ENCODE measurements at places on chromosomes 7 and 10.

DNA sequence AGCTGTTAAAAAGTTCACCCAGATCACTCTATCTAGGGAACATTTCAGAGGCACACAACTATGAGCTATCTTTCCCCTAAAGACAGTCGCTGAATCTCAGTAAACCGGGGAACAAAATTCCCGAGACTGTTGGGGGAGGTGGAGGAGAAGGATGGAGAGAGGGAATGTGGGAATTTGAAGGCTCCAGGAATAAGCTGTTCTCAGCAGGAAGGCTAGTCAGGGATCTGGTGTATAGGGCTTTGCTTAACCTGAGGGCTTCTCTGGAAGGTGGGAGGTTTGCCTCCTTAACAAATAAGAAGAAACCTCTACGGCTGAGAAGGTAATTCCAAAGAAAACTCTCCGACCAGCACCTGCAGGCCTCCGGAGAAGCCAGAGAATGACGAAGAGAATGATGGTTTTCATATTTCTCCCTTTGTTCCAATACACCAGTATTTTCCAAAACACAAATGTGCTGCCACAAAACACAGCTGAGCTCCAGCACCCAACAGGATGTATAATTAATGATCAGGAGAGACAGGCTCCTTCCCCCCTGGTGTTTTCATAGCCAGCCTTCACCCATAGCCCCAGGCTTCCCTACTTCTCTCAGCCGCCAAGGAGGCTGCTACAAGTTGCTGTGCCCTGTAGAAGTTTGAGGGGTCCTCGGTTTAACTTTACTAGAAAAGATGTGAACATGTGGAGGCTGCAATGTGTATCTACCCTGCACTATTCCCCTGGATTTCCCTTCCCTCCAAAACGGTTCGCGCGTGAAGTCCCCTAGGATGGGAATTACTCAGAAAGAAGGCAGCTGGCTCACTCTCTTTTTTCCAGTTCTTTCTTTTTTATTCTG lies 2.0 kb downstream of the KCNMA1 start:
- no peaks in the 10 kb centered on the region for H3K36me3 ChIP-seq
- H3K4me1 ChIP-seq, result peaks cover 89% of the 10 kb centered on the region
- H3K27ac ChIP-seq, result peak overlapping the region; percentile 93
- H3K27me3 ChIP-seq, result no peaks in the 10 kb centered on the region
- peak overlapping the region; percentile 73 for H3K4me3 ChIP-seq

DNA sequence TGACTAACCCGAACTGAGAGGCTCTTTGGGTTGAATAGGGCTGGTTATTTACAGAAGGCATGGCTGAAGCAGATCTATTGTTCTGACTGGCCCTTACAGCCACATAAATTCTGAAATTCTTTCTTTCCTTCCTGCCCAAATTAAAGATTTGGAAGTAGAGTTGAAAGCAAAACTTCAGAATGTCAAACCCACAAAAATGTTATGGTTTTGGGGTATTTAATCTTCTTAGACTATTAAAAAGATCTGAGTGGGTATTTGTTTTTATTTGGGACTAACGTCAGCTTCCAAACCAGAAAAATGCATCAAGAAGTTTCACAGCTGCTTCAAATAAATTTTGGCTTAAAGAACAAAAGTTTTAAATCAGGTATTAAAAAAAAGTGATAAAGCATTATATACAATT lies 124.5 kb downstream of the AHR start:
- H3K27me3 ChIP-seq, result no peaks in the 10 kb centered on the region
- H3K36me3 ChIP-seq, result no peaks in the 10 kb centered on the region
- DNase-seq, result no peak
- H3K4me3 ChIP-seq, result no peak overlapping the region
- no peaks in the 10 kb centered on the region for H3K4me1 ChIP-seq

DNA sequence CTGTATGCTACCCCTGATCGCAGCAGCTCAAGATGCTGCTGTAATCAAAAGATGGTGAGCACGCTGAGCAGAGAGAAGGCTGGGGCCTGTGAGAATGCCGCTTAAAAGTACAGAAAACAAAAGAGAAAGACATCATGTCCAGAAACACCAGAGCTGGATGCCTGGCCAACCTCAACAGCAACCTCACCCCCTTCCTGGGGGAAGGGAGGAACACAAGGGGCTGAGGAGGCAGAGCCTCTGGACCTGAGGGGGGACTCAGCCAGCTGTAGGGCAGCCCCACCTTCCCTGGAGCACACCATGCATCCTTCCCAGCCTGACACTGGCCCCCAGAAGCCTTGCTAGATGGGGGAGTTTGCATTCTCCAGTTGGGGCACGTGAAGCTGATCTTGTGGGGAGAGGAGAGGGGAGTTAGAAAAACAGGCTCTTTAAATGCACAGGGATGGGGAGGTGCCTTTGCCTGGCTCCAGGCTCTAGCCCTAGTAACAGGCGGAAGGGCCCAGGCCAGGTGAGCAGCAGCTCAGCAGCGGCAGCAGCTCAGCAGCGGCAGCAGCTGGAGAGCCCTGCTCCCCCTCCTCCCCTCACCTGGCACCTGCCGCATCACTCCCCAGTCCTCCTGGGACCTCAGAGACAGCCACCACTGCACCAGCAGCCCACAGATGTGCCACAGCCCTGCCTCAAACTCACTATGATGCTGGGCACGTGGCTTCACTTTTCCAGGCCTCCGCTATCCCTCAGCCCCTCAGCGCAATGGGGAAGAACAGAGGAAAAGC lies 156.3 kb downstream of the NEURL1 start:
- no peak for DNase-seq
- no peak overlapping the region for H3K4me3 ChIP-seq
- H3K27me3 ChIP-seq, result no peaks in the 10 kb centered on the region
- peaks cover 80% of the 10 kb centered on the region for H3K4me1 ChIP-seq
- no peaks in the 10 kb centered on the region for H3K36me3 ChIP-seq
- H3K27ac ChIP-seq, result peak overlapping the region; percentile 84

GRCh38 chr7:45000093-45001032 lies at the start of gene CCM2:
CCM2 (plus strand) TSS chr7:45000201; CDS start chr7:45000334, 133 bp downstream.
- no peaks in the 10 kb centered on the region for H3K36me3 ChIP-seq
- peak within 1 kb of the TSS; percentile 65 for H3K4me3 ChIP-seq
- DNase-seq, result no peak
- no peaks in the 10 kb centered on the region for H3K27me3 ChIP-seq

DNA sequence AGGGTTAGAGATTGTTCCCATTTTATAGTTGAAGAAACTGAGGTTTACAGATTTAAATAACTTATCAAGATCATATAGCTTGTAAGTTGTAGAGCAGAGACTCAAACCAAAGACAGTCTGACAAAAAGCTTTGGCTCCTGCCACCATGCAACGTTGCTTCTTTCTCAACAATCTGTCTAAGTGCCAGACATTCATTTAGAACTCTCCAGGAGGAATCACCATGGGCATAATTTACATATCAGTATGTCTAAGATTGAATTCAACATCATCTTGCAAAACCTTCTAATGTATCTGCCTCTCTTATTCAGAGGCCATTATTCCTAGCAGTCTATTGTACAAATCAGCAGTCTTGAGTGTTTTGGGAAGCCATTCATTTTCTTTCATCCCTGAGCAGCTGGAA lies 163.5 kb upstream of the PLXDC2 start:
- no peaks in the 10 kb centered on the region for H3K27me3 ChIP-seq
- H3K27ac ChIP-seq, result no peak overlapping the region
- no peaks in the 10 kb centered on the region for H3K4me1 ChIP-seq

DNA sequence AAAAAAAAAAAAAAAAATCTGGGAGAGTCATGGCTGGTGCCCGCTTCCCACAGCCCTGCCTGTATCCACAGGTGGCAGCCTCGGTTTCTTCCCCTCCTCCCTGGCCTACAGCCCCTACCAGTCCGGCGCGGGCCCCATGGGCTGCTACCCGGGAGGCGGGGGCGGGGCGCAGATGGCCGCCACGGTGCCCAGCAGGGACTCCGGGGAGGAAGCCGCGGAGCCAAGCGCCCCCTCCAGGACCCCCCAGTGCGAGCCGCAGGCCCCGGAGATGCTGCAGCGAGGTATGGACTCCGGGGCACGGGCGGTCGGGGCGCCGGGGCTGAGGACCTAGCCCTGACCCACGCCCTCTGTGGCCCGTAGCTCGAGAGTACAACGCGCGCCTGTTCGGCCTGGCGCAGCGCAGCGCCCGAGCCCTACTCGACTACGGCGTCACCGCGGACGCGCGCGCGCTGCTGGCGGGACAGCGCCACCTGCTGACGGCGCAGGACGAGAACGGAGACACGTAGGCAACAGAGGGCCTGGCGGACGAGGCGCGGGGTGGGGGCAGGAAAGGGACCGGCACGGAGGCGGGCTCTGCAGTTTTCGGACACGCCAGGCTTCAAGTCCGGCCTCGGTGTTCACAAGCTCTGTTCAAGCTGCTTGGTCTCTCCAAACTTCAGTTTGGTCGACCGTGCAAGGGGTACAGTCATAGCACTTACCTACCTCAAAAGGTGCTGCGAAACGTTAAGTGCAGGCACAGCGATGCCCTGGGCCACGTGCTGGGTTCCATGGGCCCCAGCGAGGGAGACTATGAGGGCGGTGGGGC lies 3.9 kb downstream of the NFKB2 start:
- H3K4me1 ChIP-seq, result peaks cover 96% of the 10 kb centered on the region
- peak overlapping the region; percentile 68 for H3K4me3 ChIP-seq
- H3K36me3 ChIP-seq, result no peaks in the 10 kb centered on the region
- peak overlapping the region; percentile 86 for H3K27ac ChIP-seq
- peak; percentile 95 for DNase-seq

DNA sequence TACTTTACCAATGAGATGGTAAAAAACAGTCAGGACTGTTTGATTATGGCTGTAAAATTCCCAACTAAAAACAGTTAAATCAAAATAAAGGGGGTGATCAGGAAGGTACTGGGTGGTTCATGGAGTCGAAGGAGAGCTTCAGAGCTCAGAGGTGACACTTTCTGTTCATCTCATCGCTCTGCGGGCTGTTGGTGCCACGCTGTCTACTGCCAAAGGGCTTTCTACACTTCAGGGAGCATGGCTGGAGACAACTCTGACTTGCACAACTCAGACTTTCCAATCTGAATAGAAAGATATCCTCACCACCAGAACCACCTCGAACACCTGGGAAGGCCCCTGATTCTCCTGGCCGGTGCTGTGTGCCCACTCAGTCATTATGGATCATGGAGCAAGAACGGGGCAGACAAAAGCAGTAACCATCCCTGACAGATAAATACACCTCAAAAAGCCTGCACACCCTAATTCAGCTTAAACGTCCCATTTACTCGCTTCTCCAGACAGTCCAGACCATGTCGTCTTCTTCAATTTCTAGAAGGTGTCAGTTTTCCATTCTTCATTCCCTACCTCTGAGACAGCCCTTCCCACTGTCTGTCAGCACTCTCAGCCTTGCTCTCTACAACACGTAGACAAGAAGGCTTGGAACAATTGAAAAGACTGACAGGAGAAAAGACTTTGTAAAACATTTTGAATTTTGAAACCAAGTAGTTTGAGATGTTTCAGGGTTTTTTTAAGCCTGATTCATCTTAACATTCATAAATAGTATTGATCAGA lies 348.7 kb upstream of the NFE2L3 start:
- DNase-seq, result no peak
- H3K4me1 ChIP-seq, result peaks cover 42% of the 10 kb centered on the region
- H3K4me3 ChIP-seq, result no peak overlapping the region
- no peaks in the 10 kb centered on the region for H3K27me3 ChIP-seq
- no peaks in the 10 kb centered on the region for H3K36me3 ChIP-seq

DNA sequence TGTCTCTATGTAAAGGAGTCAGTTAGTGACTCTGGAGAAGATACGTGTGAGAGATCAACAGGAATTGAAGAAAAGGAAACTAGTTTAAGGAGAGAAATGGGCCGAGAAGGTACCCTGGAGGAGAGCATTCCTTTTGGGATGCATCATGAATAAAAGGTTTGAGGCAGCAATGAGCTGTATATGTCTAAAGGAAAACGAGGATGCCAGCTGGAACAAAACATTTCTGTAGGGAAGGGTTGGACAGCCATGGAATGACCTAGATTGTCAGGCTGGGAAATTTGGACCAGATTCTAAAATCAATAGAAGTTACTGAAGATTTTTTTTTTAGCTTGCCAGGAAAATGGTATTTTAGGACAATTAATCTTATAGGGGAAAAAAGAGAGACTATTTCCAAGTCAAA lies 17.2 kb upstream of the MPP7 start:
- no peaks in the 10 kb centered on the region for H3K36me3 ChIP-seq
- H3K4me1 ChIP-seq, result no peaks in the 10 kb centered on the region
- H3K27me3 ChIP-seq, result no peaks in the 10 kb centered on the region

GRCh38 chr7:122006687-122007086 lies 133.7 kb downstream of the PTPRZ1 start:
- H3K4me1 ChIP-seq, result no peaks in the 10 kb centered on the region
- no peak overlapping the region for H3K4me3 ChIP-seq
- no peaks in the 10 kb centered on the region for H3K27me3 ChIP-seq
- DNase-seq, result no peak

DNA sequence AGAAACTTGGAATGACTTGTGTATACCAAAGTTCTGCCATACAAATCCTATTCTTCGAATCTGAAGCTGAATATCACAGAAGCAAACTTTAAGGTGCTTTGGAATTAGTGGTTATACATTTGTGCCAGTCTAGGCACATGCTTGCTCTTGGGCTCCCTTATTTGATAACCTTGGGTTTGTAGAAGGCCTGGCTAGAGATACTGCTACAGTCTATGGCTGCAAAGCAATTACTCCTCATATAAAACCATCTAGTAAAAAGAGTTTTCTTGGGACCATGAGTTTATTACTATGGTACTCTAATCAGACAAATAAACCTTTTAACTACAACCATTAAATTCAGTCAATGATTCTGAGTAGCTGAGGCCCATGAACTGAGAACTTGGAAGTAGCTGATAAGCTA lies 92.5 kb upstream of the SLC13A1 start:
- DNase-seq, result no peak
- no peaks in the 10 kb centered on the region for H3K27me3 ChIP-seq
- H3K36me3 ChIP-seq, result no peaks in the 10 kb centered on the region
- no peak overlapping the region for H3K4me3 ChIP-seq

DNA sequence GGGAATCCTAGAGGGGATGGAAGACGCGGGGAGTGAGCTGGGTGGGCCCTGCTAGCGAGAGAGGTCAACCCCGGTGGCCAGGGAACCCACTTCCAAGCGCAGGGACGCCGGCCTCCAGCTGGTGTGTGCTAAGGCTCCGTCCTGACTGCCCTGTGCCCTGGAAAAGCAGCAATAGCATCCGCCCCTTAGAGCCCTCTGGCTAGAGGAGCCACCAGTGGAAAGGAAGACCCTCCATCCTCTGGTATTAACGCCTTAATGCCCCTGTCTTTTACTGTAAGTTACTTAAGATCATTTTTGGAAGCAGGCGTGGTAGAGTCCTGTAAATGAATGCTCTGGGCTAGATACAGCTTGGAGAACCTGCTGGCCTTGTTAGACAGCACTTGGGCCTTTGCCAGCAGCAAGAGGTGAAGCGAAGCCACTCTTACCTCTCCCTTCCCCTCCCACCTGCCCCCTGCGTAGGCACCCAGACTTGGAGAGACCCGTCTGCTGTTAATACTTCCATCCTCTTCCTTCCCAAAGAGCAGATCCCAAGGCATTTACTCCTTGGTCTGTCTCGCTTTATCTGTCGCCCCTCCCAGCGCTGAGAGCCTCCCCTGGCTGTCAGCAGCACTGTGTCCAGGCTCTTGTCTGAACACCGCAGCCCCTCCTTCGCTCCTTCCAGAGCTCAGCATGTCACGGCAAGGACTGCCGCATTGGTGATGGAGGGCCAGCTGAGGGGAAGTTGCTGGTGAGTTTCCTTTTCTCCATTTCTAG lies 4.6 kb downstream of the REPIN1 start:
- H3K27me3 ChIP-seq, result no peaks in the 10 kb centered on the region
- no peak overlapping the region for H3K4me3 ChIP-seq
- peaks cover 55% of the 10 kb centered on the region for H3K4me1 ChIP-seq
- DNase-seq, result no peak
- peak overlapping the region; percentile 27 for H3K27ac ChIP-seq
- H3K36me3 ChIP-seq, result peaks cover 43% of the 10 kb centered on the region
